ENCODE measurements at places on chromosomes 16 and 17. TPM values are rescaled to one million over a fixed set of nuclear protein-coding genes. Genes with fewer than 3 reads are reported as not detected.

DNA sequence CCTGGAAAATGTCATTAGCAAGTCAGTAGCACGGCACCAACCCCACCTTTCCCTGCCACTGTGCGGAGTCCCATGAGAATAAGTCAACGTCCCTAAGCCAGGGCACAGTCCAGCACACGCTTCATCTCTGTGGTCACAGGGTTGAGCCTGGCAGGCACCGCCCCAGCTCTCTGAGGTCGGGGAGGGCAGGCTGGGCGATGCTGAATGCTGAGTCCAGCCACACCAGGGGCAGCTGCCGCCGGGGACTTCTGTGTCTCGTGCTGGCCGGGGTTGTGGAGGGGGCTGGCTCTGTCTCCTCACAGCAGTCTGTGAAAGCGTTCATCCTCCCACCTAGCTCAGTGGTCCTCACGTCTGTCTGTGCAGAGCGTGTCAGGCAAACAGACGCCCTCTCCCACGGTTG is 53.2 kb downstream of the BANP start:
- DNase-seq: no peak

- no peak for DNase-seq
Measured at GRCh38 chr16:27432558-27432957, 30.6 kb downstream of the IL21R start.

TBC1D3 gene
- not detected for total RNA-seq

FAM20A gene
- not detected for total RNA-seq

AARS1 gene
- 11.1 TPM for total RNA-seq

All from CD4-positive, alpha-beta T cell (primary cell).